Common myeloid progenitor, CD34-positive (primary cell): ENCODE measurements at places on chromosomes 7 and 10.

- no peak for DNase-seq
These were observed 541.0 kb downstream of the ZWINT start for GRCh38 chr10:55820071-55820470.

DNA sequence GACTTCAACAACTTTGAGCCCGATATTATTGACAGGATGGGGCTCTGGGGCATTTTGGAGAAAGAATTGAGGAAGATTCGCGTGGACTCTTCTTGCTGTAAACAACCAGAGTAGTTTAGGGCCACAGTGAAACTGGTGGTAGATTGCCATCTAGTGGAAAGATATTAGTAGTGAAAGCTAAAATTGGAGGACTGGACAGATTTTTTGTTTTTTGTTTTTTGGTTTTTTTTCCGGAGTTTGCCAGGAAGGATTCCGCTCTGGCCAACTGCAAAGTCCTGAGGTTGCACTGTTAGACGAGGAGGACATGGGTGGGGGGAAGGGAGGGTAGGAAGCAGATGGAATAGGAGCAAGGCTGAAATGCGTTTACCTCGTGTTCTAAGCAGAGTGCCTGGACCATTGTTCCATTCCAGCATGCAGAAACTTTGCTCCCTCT lies 11.7 kb downstream of the NOBOX start:
- DNase-seq, result peak; percentile 61

GRCh38 chr7:115647712-115648111 lies 382.9 kb downstream of the TFEC start:
- no peak for DNase-seq

- peak; percentile 67 for DNase-seq
These were observed 562 bp downstream of the TMEM243 start for GRCh38 chr7:87218796-87219544.

- DNase-seq, result no peak
These were observed 9.9 kb upstream of the TEX36 start for GRCh38 chr10:125692601-125693523.

DNA sequence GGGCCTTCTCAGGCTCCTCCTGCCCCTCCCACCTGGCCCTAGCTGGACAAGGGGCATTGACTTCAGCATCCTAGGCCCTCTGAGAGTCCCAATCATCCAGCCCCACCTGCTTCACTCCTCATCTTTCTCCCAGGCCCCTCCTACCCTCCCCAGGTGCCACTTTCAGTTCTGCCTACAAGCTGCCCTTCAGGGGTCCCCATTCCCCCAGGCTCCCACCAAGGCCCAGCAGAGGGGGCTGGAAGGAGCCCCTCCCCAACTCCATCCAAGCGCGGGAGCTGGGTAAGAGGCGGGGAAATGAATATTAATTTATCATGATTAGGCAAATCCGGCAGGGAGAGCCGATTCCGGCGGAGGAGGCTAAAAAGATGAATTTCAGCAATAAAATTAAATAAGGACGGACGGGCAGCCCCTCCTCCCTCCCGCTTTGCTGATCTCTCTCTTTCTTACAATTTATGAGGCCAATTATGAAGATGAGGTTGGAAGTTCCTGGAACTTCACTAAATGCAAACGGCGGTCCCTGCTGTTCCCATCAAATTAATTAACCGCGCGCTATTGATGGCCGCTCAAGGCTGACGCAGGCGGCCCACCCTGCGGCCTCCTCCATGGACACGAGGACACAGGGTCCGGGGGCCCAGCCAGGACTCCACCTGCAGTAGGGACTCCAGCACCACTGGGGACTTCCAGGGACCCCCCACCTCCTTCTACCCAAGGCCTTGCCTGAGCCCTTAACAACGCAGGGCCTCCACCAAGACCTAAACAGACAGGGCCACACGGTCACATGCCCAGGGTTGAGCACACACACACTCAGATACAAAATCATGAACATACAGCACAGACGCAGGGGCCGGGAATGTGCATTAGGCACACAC lies 13.9 kb downstream of the POLL start:
- DNase-seq, result no peak
